ENCODE measurements at places on chromosomes 5 and 9.

DNA sequence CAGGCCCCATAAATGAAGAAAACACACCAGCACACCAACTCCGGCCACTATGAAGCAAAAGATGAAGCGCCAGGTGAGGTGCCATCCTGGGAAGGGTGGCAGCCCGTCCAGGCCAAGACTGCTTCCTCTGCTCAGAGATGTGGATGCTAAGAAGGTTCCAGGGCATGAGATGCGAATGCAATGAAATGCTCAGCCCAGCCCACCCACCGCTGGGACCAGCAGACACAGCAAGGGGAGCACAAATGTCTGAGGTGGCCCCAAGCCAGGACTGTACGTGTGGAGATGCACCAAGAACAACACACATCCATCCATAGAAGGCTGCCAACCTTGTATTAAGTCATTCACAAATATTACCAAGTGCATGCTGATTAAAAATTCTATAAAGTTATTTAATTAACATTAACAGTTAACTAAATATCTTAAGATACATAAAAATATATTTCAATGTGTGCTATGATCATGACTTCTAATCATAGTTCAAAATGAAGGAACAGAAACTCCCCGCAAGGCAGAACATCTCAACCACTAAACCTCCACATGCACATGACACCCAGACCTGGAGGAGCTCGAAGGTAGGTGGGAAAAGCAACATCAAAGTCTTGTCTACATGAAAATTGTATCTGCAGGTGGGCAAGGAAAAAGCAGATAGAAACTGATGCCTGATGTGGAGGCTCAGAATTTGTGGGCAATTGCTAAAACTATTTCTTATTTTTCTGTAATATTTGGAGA is 43.7 kb downstream of the BICD2 start:
- no peak for DNase-seq

DNA sequence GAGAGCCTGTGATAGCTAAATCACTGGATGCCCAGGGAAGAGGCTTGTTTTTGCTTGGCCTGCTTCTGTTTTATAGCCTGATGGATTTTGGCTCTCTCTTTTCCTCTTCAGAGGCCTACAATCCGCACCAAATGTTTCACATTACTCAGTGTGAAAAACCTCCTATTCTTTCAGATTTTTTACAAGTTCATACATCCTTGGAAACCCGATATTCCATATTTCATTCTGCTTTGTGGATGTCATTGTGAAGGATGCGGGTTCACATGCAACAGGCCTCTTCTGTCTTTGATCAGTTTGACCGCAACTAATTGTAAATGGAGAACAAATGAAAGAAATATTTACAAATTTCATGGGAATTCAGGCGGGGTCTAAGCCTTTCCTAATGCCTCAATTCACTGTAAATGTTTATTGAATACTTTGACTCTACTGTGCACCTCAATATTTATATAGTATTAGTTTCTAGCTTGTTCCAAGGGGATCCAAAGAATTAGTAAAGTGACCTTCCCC is 269.9 kb downstream of the DMRT2 start:
- no peak for DNase-seq

DNA sequence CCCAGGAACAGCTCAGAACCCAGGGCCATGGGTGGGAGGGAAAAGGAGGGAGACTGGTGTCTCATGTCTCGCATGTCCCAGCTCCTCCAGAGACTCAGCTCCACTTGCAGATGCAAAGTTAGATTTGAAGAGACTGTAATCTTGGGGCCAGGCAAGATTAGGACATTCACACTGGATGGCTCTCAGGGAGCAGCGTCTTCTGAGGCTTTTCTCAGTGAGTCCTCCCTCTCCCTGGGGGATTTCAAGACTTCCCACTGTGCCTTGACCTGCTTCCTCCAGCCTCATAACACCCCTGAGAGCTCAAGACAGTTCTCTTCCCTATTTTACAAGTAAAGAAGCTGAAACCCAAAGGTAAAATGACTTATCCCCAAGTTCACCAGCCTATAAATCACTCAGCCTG is 10.5 kb upstream of the TCOF1 start:
- no peak for DNase-seq

DNA sequence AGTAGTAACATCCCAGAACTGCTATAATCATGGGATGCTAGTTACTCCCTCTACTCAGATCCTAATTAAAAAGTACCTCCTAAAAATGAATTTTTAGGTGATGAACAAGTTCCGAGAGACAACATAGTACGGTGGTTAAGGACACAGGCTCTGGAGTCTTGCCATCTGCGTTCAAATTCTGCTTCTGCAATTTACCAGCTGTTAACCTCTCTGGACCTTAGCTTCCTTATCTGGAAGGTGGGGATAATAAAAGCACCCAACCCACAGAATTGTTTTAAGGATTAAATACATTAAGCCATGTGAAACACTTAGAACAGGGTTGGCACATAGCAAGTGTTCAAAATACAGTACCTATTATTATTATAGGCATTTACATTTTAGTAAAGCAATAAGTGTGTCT is 77.5 kb upstream of the XPA start:
- no peak for DNase-seq

GRCh38 chr9:136253246-136254130 is 7.9 kb upstream of the QSOX2 start:
- DNase-seq, result no peak
